Fibroblast of skin of right quadriceps (primary cell): ENCODE measurements at places on chromosomes 2 and 18.

GRCh38 chr18:78906066-78906465 is 73.6 kb upstream of the SALL3 start:
- DNase-seq: no peak

DNA sequence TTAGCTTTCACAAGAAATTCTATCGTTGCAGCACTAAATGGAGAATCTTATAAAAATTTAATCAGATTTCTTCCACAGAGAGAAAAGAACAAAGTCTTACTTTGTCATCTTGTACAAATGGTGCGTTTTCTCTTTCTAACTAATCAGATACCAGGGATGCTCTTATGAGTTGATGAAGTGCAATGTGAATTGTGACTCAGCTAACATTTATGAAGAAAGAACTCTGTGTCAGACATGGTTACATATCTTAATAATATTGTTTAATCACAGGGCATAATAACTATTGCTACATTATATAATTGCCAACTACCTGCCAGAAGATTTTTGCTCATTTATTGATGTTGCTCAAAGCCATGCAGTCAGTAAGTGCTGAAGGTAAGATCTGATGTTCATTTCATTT is 465.0 kb downstream of the CCDC85A start:
- no peak for DNase-seq

- DNase-seq: peak; percentile 44
Observed at GRCh38 chr2:25309402-25309801, 32.3 kb downstream of the DNMT3A start.

- no peak for DNase-seq
Observed at GRCh38 chr2:75074708-75075107, 116.3 kb downstream of the POLE4 start.

DNA sequence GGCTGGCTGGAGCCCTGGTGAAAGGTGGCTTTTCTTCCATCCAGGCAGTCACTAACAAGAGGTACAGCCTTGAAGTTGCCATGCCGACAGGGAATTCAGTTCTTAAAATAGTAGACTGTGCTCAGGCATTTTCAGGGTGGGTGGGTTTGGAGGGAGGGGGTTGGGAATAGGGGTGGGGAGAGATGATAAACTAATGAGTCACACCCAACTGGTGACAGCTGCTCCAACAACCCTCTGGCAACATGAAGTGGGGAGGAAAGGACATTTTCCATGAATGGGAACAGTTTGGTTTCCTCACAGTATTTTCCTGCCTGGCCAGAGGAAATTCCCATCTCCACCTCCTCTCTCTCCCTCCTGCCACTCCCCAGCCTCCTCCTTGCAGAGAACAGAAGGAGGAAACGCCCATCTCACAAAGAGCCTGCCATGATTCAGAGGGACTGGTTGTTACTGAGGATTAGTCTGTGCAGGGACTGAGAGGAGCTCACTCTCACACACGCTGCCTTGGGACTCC is 113.0 kb upstream of the SLC1A4 start:
- peak; percentile 94 for DNase-seq
